ENCODE measurements at places on chromosomes 2 and 18. TPM values are rescaled to one million over a fixed set of nuclear protein-coding genes. Genes with fewer than 3 reads are reported as not detected.

TMBIM1 gene
- 356 TPM for total RNA-seq

DNA sequence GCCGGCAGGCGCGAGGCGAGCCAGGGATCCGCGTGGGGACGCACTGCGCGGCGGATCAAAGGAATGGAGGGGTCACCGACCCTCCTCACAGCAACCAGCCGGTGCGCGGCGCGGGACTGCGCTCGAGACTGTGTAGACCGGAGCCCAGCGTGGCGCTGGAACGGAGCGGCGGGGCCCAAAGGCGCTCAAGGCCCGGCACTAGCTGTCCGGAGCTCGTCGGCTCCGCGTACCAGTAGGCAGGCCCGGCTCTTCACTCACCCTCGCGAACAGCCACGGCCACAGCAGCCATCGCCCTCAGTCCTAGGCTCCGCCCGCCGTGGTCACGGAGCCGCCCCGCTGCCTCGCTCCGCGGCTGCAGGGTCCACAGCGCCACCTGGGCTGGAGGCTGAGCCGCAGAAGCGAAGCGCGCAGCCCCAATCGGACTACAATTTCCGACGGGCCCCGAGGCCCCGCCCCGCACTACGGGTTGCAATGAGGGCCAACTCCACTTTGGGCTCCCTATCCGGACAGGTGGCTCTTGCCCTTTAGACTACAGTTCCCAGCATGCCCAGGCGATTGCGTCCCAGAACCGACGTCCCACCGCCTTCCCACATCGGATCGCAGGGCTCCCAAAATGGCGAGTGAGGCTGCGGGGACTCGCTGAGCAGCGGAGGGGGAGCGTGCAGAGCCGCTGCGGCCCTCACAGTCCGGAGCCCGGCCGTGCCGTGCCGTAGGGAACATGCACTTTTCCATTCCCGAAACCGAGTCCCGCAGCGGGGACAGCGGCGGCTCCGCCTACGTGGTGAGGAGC lies at the start of the genes EIF2B4 and SNX17:
EIF2B4 (minus strand) TSS at position 313 of the 790 bp plus-strand sequence; CDS start at position 289, 24 bp downstream.
SNX17 (plus strand) TSS at position 591 of the 790 bp plus-strand sequence; CDS start at position 719, 128 bp downstream.
- no peaks in the 10 kb centered on the region for H3K36me3 ChIP-seq
- peak within 1 kb of the TSS; percentile 96 for H3K27ac ChIP-seq
- no peaks in the 10 kb centered on the region for H3K27me3 ChIP-seq
- peak; percentile 100 for DNase-seq
- peaks cover 22% of the 10 kb centered on the region for H3K4me1 ChIP-seq

- no peak for DNase-seq
- no peaks in the 10 kb centered on the region for H3K36me3 ChIP-seq
- H3K4me1 ChIP-seq, result no peaks in the 10 kb centered on the region
- no peak overlapping the region for H3K27ac ChIP-seq
- peaks cover 53% of the 10 kb centered on the region for H3K27me3 ChIP-seq
Measured at GRCh38 chr18:37483221-37483971, 82.2 kb downstream of the CELF4 start.

DNA sequence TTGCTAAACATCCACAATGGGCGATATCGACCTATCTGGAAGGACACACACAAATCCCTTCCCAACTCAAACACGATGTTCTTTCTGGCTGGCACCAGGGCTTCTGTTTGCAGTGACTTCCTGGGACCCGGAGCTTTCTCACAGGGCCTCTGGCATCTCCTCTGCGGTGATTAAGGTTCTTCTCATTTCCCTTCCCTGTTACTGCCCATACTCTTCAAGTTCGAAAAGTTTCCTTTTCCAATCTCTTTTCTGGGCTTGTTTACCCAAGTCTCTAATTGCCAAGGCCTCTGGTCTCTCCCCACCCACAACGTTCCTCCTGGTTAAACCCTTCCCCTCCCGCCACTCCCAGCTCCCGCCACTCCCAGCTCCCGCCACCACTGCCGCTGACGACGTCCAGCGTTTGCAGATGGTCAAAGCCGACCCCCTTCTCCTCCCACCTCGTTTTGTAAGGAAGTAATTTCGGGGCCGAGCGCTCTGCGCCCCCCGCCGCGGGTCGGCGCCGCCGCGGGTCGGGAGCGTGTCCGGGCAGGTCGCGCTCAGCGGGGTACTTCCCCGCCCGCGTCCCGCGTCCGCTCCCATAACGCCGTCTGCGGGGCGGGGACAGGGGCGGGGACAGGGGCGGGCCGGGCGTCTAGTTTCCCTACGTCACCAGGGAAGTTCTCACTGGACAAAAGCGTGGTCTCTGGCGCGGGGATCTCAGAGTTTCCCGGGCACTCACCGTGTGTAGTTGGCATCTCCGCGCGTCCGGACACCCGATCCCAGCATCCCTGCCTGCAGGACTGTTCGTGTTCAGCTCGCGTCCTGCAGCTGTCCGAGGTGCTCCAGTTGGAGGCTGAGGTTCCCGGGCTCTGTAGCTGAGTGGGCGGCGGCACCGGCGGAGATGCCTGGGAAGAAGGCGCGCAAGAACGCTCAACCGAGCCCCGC lies at the start of gene PMAIP1:
PMAIP1 (plus strand) TSS at position 699 of the 924 bp plus-strand sequence; CDS start at position 881, 182 bp downstream.
- H3K4me3 ChIP-seq, result peak within 1 kb of the TSS; percentile 72
- peak; percentile 92 for DNase-seq
- H3K27me3 ChIP-seq, result peaks cover 5% of the 10 kb centered on the region
- H3K27ac ChIP-seq, result peak within 1 kb of the TSS; percentile 85
- H3K36me3 ChIP-seq, result no peaks in the 10 kb centered on the region

TMEM37 gene
- total RNA-seq, result 18.7 TPM

DNA sequence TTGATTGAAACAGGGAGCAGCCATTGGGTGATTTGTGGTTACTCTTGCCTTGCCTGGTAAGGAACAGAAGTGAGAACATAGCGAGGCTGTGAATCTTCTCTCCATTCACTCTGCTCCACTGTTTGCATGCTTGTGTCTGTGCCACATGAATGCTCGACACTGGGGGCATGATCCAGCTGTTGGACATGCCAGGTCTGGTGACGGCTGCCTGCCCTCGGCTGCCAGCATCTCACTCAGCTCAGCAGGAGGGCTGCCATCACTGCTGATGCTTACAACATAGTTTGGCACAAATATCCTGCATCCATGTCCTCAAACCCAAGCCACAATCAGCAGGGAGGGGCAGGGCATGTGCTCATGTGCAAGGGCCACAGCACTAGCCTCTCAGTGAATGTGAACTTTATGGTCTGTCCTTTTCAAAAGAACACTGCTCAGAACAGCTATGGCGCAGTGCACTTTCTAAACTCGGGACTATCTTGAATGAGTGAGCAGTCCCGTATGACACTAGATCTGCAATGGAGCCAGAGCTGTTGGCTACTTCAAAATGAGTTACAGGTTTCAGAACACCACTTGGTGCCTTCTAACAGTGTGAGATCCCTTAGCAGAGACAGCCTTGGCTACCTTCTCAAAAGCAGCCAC lies 126.3 kb downstream of the NRP2 start:
- H3K36me3 ChIP-seq, result no peaks in the 10 kb centered on the region
- no peak overlapping the region for H3K27ac ChIP-seq
- no peaks in the 10 kb centered on the region for H3K27me3 ChIP-seq
- DNase-seq, result no peak
- no peaks in the 10 kb centered on the region for H3K4me1 ChIP-seq

GRCh38 chr2:203650860-203651613 lies 55.4 kb upstream of the CD28 start:
- H3K36me3 ChIP-seq, result no peaks in the 10 kb centered on the region
- peaks cover 44% of the 10 kb centered on the region for H3K4me1 ChIP-seq
- no peak overlapping the region for H3K4me3 ChIP-seq
- peak overlapping the region; percentile 85 for H3K27ac ChIP-seq
- DNase-seq, result peak; percentile 69

DNA sequence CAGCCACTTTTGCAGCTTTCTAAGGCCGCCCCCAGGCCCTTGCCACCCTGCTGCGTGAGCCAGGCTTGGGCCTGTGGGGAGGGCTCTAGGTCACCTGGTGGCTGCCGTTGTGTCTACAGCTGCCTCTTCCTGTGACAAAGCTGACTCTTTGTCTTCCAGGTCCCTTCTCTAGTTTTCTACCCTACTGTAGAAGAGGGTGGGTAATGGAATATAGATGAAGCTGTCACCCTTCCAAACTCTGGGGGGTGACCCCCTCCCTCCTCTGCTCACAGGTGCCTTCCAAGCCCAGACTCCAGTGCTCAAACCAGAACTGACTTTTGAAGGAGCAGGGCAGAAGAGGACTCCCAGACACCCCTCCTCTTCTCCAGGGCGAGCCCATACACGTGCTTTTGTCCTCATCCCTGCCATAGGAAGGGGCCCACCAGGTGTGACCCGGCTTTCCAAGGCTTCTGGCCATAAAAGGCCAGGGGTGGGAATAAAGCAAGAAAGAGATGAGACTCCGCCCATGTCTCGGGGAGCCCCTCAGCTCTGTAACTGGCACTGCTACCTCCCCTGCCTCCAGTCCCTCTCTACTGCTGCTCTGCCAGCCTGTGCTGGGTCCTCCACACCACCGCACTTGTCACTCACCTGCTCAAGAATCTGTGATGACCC lies 17.9 kb upstream of the SDC1 start:
- no peaks in the 10 kb centered on the region for H3K4me1 ChIP-seq
- DNase-seq, result no peak
- H3K36me3 ChIP-seq, result peaks cover 9% of the 10 kb centered on the region
- no peak overlapping the region for H3K27ac ChIP-seq

- peak; percentile 68 for DNase-seq
- no peaks in the 10 kb centered on the region for H3K27me3 ChIP-seq
- H3K36me3 ChIP-seq, result peaks cover 3% of the 10 kb centered on the region
- peak overlapping the region; percentile 90 for H3K27ac ChIP-seq
- no peak overlapping the region for H3K4me3 ChIP-seq
Measured at GRCh38 chr2:20617081-20617575, 33.8 kb downstream of the HS1BP3 start.

DNA sequence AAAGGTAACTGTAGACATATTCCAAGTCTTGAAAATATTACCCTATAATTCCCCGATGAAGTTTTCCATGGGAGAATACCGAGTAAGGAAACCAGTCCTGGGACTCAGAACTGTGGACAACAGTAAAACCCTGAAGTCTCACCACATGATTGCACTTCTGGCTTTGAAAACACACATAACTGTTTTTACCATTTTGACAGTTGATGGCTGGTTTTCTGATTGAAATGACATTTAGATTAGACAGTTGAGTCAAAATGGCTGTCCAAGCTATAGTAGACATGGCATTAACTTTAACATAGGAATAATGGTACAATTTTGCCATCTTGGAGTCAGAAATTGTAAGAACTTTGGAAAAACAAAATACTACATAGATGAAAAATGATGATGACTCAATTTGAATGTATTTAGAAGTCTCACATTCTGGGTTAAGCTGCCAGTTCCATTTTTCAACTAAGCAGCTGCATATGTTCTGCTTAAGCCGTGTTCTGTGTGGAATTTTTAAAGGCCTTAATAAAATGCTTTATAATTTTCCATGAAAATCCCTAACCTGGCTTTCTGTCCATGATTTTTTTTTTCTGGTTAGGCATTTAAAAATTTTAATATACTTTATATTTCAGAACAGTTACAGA lies 38.3 kb upstream of the WIPF1 start:
- no peaks in the 10 kb centered on the region for H3K36me3 ChIP-seq
- H3K27me3 ChIP-seq, result no peaks in the 10 kb centered on the region
- no peak for DNase-seq
- peak overlapping the region; percentile 78 for H3K27ac ChIP-seq
- H3K4me1 ChIP-seq, result peaks cover 11% of the 10 kb centered on the region
- H3K4me3 ChIP-seq, result no peak overlapping the region

GRCh38 chr2:75277111-75277510 lies 77.8 kb upstream of the TACR1 start:
- no peaks in the 10 kb centered on the region for H3K4me1 ChIP-seq
- no peak overlapping the region for H3K27ac ChIP-seq
- H3K4me3 ChIP-seq, result no peak overlapping the region
- no peaks in the 10 kb centered on the region for H3K36me3 ChIP-seq

DNA sequence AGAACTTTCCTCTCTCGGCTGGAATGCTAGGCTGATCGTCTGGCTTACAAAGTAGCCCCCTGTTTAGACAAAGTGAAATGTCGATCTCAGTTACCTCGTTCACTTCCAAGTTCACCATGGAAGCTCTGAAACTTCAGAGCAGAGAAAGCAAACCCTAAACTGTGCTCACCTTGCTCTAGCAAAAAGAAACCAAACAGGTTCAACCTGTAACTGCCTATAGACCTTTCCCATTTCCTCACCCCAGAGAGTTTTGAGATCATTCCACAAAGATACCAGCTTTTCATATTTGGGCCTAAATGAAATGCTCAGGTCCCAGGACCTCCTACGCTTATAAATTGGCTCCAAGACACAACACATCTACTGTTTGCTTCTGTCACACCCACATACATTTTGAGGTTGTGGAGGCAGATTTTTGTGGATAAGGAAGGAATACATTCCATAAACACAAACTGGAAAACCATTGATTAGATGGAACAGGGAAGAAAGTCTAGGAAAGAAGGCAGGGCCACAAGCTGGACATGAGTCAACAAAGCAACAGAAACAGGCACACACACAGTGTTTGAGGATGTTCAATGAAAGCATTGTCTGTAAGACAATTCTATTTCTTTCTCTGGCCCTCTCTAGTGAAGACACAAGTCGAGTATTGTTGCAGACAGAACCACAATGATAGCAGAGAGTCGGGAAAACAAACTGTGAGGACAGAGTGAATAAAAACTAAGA lies 52.8 kb upstream of the TGIF1 start:
- no peaks in the 10 kb centered on the region for H3K4me1 ChIP-seq
- no peak overlapping the region for H3K27ac ChIP-seq
- DNase-seq, result no peak
- no peak overlapping the region for H3K4me3 ChIP-seq
- no peaks in the 10 kb centered on the region for H3K27me3 ChIP-seq

SPP2 gene
- total RNA-seq, result not detected

DNA sequence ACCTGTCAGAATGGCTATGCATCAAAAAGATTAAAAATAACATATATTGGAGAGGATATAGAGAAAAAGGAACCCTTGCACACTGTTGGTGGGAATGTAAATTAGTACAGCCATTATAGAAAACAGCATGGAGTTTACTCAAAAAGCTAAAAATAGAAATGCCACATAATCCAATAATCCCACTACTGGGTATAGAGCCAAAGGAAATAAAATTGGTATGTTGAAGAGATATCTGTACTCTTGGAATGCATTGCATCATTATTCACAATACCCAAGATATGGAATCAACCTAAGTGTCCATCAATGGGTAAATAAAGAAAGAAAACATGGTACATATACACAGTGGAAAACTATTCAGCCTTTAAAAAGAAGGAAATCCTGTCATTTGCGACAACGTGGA lies 77.2 kb downstream of the C1D start:
- DNase-seq, result no peak
- H3K4me3 ChIP-seq, result no peak overlapping the region
- no peaks in the 10 kb centered on the region for H3K4me1 ChIP-seq

RGPD4 gene
- total RNA-seq, result not detected

DNA sequence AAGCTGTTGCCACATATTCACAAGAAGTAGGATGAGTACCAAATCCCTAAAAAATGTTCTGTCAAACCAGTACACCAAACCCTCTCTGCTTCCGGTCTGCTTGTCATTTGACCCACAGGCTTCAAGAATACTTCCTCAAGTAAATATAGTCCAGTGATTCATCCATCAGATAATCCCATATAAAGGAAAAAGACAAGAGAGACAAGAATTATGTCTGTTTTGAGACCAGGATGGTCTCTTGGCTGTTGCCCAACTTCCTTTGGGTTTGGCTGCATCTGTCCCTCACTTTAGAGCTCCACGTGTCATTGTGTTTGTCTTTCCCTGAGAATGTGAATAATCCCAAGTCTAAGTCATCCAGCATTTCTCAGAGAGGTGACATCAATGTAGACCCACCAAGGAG lies 91.5 kb upstream of the NRP2 start:
- H3K4me3 ChIP-seq, result no peak overlapping the region
- no peaks in the 10 kb centered on the region for H3K36me3 ChIP-seq
- DNase-seq, result no peak
- no peaks in the 10 kb centered on the region for H3K4me1 ChIP-seq

SLC11A1 gene
- 8.4 TPM for total RNA-seq

Measured in transverse colon (tissue), 4 donors.